EL (cell line): ENCODE measurements at places on chromosomes 16 and 17.

- no peak for DNase-seq
These were observed 5.7 kb downstream of the PDF start for GRCh38 chr16:69324585-69325253.

DNA sequence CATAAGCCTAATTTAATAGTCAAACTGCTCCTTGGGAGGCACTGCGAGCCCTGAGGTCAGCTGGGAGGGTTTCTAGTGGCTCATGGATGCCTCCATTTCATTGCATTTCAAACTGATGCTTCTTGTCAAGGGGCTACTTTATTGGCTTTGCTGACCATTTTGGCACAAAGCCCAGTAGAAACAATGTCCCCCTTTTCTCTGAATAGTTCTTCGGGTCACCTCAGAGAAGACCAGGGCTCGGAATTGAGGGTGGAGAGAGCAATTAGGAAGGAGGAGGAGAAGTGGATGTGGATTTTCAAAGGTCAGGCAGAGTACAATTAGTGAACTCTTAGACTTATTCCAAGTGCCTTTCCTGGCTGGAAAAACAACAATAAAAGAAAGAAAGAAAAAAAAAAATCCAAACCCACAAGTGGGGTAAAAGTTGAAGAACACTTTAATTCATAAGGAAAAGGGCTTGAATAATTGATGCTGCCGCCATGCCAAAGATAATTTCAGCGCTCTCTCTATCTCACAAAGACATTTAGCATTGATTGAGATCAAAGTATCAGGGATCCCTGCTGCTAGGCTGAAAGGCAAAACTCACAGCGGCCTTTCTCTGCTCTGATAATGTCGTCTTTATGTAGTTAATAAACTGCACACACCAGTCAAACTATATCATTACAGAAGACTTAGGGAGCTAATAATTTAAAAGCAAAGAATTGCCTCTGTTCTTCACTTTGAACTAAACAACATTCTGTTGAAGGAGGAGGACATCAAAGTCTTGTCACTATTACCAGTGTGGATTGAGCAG is 122.7 kb downstream of the RGS9 start:
- DNase-seq = no peak

- no peak for DNase-seq
These were observed 11.4 kb upstream of the MRPS23 start for GRCh38 chr17:57861000-57861789.

DNA sequence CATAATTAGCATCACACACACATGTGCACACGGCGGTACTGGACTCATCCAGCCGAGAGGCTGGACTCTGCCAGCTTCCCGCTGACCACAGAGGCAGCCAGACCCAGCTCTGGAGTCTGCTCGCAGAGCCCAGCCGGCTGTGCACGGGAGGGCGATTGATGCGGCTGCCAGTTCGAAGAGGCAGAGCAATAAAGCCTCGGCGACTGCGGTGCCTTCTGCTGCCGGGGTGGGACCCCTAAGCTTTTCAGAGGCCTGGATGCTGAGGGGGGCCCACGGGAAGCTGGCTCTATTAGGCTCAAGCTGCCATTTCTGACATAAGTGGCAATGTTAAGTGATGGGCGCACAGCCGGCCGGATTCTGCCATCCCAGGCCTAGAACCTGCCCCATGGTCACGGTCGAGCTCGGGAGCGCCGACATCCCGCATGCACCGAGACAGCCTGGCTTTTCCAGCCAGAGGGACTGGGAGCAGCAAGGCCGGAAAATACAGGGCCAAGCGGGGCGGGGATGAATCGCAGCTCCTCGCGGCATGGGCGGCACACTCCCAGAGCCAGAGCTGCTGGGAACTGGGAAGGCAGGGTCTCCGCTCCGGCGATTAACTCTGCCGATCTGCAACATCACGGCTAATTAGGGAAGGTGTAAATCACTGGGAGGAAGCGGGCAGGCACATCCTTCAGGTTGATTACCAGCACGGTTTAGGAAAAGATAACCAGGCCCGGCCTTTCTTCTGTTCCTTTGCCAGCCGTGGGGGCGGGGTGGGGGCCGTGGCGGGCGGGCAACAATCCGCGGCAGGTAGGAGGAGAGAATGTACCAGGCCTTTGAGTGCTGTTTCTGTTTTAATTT is 57.7 kb downstream of the TBC1D16 start:
- DNase-seq = no peak

- no peak for DNase-seq
These were observed 2.2 kb downstream of the CRYBA1 start for GRCh38 chr17:29248845-29249244.

DNA sequence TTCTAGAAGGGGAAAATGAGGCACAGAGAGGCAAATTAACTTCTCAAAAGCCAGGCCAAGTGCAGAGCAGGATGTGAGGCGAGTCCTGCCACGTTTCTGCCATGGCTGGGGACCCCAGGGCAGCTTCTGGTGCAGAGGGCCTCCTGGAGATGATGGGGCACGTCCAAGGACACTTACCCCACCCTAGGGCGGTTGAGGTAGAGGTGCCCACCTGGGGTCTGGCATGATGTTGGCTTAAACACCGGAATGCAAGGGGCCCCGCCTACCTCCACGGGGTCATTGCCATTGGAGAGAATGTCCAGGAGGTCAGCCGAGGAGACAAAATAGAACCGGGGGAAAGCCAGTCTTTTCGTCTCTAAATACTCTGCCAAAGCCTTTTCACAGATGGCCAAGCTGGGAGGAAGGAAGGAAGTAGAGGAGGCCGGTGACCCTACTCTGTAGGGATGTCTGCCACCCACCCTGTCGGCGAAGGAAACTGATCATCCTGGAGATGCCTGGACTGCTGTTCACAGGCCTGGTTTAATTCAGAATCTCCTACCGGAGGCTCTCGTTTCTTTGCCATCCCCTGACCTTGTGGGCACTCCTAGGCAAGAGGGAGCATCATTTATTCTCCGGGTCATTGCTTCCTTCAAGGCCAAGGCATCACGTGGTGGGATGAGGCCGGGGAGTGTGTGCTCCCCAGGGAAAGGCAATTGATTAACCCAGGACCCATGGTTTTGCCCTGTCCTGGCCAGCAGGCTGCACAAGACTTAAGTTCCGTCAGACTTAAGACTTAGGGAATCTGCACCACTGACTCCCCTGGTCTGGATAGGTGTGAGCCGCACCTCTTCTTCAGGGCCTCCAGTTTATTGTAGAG is 70.5 kb downstream of the DNAH17 start:
- no peak for DNase-seq

DNA sequence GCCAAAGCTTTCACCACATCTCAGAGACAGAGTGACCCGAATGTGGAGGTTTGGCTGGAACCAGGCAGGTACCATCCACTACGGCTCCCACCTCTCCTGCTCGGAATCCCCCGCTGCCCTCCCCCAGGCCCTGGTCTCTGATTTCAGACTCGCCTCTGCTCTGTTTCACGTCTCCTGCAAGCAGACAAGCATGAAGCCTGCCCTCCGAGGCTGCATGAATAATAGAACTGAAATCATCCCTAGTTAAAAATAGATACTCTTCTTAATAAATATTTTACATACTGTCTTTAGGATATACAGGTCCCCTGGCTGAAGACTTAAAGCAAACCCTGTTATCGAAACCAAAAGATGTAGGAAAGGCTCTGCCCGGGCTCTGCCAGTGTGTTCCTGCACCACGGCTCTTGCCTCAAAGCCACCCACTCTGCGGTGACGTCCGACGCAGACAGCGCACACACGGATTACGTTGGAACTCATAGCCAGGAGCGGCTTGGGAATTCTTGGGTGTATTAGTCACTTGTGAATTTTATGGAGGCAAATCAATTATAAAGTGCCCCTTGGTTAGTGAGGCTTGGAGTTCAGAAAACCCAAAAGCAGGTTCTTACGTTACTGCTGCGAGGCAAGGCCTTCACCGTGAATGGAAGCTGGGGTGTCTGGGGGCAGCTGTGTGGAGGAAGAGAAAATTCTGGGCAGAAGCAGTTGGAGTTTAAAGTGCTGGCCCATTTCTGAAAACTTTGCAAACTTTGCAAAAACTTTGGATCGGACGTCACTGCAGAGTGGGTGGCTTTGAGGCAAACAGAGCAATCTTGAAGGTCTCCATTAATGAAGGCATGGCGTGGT is 25.6 kb upstream of the NPTX1 start:
- peak; percentile 87 for DNase-seq

- DNase-seq = no peak
These were observed 83.2 kb downstream of the MGAT5B start for GRCh38 chr17:76951375-76951905.
